ENCODE measurements at places on chromosomes 3 and 15.

DNA sequence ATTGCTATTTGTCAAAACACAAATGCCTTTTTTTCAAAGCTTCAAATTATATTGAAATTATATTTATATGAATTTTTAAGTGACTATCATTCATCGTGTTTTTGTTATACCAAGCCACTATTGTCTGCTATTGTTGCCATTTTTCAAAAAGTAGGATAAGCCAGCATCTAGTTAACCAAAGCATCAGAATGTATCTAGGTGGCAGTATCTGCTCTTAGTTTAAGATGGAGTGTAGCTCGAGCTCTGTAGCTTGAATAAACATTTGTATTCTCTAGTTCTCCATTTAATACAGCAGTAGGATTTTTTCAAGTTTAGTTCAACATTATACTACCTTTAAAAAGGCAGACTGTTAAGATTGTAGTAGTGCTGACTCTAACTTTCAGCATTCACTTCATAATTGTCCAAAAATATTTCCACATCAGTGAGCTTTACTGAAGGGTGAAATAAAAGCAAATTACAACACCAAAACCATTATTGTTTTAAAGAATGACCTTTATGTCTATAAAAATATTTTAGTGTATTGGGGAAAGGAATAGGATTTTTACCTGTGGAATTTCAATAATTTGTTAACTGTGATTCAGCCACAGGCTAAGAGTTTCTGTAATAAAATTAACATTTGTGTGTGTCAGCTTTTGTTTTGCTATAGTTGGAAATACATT, 19.6 kb upstream of the C15orf61 start:
- DNase-seq = no peak

DNA sequence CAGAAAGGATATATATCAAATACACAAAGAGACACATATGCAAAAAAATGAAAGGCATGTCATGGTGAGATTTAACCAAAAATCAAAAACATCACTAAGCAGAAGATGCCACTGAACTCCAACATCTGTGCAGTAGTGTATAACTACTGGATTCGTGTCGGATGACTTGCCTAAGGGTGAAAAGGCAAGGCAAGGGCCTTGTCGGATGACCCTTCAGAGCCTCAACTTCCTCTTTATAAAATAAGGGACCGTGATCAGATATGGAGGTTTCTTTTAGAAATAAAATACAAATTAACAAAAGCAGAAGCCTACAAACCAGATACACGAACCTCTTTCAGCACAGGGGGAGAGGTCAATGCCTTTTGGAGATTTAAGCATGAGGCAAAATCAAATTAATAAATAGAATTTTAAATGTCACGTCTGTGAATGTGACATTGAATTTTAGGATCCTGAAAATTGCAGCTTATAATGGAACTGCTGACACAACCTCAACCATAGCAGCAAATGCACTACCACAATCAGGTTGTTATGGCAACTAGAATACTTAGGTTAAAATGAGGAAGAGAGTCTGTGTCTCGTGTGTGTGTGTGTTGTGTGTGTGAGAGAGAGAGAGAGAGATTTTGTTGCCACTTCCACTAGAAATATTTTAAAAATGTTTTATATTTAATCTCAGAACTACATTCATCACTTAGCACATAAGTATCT, 8.3 kb upstream of the CHRM5 start:
- no peak for DNase-seq

DNA sequence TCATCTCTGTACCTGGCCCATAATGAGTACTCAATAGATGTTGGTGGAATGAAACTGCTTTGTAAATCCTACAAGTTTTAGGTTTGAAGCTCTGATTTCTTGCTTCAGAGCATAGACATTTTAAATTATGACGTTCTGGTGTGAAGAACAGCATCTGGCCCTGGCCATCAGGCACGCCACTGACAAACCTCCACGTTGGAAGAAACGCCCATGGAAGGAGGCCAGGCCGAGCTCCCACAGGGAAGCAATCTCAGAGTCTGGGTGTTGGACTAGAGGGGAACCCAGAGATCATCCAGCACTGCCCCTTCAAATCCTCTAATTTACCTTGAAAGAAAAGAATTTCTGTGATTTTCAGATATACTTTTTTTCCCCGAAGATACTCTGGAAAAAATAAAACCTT, 328.1 kb upstream of the RGMA start:
- DNase-seq = no peak

DNA sequence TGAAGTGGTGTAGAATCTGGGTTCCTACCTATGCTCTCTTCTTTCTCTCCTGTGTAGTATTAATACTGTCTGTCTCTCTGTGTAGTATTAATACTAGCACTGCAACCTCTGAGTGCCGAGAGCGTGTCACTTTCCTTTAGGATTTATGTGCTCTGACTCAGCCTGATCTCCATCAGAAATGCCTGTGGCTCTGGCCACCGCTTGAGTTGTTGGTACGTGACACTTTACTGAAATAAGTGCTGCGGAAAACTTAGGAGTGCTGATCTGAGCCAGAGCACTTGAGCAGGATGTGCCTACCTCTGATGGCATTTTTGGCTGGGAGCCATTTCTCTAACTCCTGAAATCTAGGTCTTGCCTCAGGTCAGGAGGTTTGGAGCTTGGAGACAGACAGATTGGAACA, 807.4 kb downstream of the SQOR start:
- no peak for DNase-seq

DNA sequence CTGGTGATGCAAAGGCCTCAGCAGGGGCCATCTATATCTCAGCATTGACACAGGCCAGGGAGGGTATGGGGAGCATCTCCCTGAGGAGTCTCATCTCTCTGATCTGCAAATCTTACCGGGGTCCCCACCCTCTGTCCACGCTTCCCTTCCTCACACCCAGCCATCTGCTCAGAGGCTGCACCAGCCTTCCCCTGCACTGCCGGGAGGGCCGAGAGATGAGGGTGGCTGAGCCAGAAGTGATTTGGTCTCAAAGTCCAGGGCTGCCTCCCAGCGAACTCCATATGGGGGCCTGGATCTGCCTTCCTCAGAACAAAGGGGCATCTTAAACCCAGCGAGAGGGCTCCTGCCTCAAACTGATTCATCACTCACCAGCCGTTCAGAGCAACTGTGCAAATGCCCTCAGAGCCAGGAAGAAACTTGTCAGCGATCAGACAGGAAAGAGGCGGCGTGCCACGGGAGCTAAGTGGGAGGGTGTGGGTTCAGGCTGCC, 4.6 kb downstream of the IGDCC3 start:
- DNase-seq = no peak

DNA sequence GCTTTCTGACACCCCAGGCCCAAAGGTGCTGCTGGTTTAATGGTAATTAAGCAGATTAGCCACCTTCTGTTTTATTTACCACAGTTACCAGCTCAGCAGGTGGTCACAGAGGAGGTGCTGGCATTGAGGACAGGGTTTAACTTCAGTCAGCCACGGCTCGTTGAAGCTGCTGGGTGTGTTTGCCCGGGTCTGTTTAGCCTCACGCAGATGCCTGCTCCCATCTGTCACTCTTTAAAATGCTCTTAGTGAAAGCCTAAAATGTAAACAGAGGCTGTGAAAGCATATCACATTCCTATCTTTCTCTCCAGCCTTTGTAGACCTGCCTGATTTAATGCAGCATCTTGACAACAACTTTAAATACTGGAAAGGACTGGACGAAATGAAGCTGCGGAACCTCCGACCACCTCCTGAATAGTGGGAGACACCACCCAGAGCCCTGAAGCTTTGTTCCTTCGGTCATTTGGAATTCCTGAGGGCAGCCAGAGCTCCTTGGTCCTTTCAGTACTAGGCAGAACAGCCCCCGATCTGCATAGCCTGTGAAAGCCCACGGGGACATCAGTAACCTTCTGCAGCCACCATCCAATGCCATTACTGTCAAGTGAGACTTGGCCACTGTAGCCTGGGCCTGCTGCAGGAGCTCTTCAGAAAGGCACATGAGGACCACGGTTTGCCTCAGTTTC, 156.0 kb downstream of the PDE8A start:
- DNase-seq = no peak

GRCh38 chr3:17431484-17432045, 310.9 kb downstream of the TBC1D5 start:
- DNase-seq = no peak

- no peak for DNase-seq
Observed at GRCh38 chr3:129184396-129184657, 631 bp upstream of the CNBP start.

DNA sequence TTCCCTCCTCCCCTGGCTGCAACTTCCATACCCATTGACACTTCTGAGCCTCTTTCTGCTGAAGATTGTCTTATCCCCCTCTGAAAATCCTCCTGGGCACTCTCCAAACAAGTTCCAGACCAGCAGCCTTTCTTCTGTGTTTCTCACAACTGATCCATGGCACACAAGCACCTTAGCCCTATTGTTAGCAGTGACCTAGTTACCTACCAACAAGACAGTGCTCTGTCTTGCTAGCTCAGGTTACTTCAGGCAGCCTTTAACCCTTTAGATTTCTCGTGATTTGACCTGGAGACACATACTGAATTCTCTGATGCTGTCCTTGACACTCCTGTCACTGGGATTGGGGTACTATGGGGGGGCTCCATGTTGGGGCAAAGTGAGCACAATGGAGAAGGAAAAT, 82.1 kb downstream of the GTF2E1 start:
- DNase-seq = no peak

DNA sequence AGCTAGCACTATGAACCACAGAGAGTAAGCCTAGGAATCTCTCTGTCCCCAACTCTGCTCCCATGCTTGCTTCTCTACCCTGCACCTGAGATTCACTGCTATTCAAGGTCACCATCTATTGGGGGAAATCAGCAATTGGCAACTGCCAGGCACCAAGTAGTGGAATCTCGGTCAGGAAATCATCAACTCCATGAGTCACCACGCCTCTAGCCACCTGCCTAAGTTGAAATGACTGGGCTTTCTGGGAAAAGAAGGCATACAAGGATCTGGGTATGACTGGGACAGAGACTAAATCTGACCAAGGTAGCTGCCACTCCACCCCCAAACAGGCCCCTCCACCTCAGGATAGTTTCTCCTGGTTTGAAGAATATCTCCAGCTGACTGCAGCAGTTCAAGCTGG, 464.1 kb upstream of the CBLB start:
- DNase-seq = no peak

DNA sequence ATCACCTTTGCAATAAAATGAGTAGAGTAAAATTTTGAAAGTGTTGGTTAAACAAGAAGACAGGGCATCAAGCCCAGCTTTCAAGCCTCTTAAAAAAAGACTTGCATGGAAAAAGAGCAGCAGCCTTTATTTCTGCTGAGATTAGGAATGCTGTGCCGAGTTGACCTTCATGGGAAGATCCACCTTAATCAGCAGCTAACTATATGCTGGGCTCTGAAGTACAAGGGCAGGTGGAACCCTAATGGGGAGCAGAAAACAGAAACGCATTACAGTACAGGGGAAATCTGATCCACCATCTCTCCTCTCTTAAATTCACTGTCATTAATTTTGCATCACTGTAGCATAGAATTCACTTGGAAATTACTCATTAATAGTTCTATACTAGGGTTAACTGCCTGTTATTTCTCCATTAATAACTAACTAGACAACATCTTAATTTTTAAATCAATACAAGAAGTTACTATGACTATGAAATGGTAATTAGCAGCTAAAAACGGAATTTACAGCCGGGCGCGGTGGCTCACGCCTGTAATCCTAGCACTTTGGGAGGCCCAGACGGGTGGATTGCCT, 133.6 kb downstream of the GHSR start:
- peak; percentile 59 for DNase-seq

GRCh38 chr3:125006291-125006731, 49.5 kb downstream of the HEG1 start:
- no peak for DNase-seq

- DNase-seq = no peak
Observed at GRCh38 chr15:69747193-69747592, 294.6 kb downstream of the RPLP1 start.

GRCh38 chr3:15955968-15956367, 158.2 kb upstream of the ANKRD28 start:
- DNase-seq = no peak

GRCh38 chr15:99997112-99997651, 263.9 kb upstream of the LYSMD4 start:
- no peak for DNase-seq

GRCh38 chr3:11415099-11415498, 142.9 kb downstream of the ATG7 start:
- no peak for DNase-seq

DNA sequence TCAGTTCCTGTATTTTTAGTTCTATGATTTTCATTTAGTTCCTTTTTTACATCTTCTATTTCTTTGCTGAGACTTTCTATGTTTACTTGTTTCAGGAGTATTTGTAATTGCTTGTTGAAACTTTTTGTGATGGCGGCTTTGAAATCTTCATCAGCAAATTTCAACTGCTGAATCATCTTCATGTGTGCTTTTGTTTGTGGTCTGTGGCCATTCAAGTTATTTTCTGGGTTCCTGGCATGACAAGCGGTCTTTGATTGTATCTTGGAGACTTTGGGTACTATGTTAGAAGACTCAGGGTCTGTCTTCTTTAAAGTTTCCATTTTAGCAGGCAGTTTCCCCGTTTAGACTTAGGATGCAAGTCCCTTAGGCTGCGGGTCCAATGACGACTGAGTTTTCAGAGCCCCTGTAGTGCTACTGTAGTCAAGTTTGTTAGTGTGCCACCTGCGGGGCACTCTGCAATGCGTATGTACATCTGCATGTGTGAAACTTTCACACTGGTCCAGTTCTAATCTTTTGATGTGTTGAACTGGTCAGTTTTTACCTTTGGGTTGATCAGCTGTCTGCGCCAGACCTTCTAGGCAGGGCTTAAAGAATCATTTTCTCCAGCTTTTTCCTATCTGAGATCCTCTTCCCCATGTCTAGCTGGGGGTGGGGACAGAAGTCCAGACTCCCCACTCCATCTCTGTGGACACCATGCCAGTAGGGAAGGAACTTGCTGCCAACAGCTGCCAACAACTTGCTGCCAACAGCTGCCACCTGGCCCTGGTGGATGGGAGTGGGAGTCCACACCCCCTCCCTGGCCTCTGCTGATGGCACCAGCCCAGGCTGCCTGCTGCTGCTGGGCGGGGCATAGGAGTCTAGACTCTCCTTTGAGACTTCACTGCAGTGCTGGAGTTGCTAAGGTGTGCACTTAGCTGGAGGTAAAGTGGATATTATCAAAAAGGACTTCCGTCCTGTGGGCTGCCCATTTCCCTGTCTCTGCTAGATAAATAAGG, 190.9 kb downstream of the TJP1 start:
- no peak for DNase-seq

GRCh38 chr3:108346301-108347227, 50.2 kb downstream of the HHLA2 start:
- DNase-seq = no peak

DNA sequence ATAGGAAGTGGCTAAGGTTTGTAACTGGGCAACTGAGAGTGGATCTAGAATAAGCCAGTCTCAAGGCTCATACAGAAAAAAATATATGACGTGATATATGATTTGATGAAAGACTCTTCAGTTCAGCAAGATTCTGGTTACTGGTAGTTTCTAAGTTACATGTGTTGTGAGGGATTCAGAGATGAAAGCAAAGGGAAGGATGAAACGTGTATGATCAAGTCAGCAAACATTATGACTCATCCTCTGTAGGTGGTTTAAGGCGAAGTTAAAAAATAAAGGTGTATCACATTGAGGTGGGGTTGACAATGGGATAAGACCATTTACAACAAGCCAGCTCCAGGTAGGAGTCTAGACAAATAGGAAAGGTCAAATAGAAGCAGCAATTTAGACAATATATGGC, 16.2 kb downstream of the TERC start:
- DNase-seq = no peak

GRCh38 chr15:33411596-33412540, 101.1 kb downstream of the RYR3 start:
- DNase-seq = no peak

GRCh38 chr3:187210545-187211327, 13.4 kb downstream of the RTP1 start:
- no peak for DNase-seq

- DNase-seq = no peak
Observed at GRCh38 chr3:17207019-17207418, 322.3 kb downstream of the PLCL2 start.

GRCh38 chr3:63043631-63044030, 168.4 kb upstream of the CADPS start:
- no peak for DNase-seq

All from LNCaP clone FGC (cell line).